ENCODE measurements at places on chromosomes 1 and 21. TPM values are rescaled to one million over a fixed set of nuclear protein-coding genes. Genes with fewer than 3 reads are reported as not detected.

The BOLA1 gene
- 7.0 TPM for total RNA-seq

The FUBP1 gene
- total RNA-seq, result 113 TPM

The PTAFR gene
- 0.24 TPM for total RNA-seq

The HLX gene
- total RNA-seq, result 1.4 TPM

The LCE2A gene
- not detected for total RNA-seq

The CLCA1 gene
- total RNA-seq, result not detected

The HSD3B2 gene
- not detected for total RNA-seq

The S100A7A gene
- not detected for total RNA-seq

The TTLL10 gene
- not detected for total RNA-seq

The C1orf226 gene
- 0.89 TPM for total RNA-seq

The HTR1D gene
- total RNA-seq, result 3.8 TPM

The ITLN2 gene
- total RNA-seq, result not detected

The OPRD1 gene
- total RNA-seq, result 0.79 TPM

The CLCNKA gene
- 0.16 TPM for total RNA-seq

The DYNLT4 gene
- 0.50 TPM for total RNA-seq

The SLC44A3 gene
- 4.7 TPM for total RNA-seq

The SLAMF8 gene
- 1.7 TPM for total RNA-seq

All from astrocyte (in vitro differentiated cells and primary cell).